ENCODE measurements at places on chromosomes 16 and 17.

DNA sequence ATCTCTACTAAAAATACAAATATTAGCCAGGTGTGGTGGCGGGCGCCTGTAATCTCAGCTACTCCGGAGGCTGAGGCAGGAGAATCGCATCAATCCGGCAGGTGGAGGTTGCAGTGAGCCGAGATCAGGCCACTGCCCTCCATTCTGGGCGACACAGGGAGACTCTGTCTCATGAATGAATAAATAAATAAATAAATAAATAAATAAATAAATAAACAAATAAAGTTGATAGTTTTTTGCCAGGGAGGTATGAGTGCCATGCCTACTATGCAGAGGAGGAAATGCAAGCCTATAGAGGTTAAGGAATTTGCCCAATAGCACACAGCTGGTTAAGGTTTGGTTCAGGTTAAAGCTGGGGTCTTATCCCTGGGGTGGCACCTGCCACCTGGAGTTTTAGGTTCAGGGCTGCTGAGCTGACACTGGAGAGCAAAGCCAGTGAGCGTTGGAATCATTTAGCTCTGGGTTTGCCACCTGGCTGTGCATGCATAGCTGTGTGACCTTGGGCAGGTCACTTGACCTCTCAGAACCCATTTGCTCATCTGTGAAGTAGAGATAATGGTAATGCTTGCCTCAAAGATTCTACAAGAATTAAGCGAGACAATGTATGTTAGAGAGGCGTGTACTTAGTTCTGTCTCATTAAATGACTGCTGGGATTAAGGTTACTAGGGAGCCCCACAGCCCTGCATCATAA lies 1.2 kb downstream of the OTOA start:
- no peak for DNase-seq

DNA sequence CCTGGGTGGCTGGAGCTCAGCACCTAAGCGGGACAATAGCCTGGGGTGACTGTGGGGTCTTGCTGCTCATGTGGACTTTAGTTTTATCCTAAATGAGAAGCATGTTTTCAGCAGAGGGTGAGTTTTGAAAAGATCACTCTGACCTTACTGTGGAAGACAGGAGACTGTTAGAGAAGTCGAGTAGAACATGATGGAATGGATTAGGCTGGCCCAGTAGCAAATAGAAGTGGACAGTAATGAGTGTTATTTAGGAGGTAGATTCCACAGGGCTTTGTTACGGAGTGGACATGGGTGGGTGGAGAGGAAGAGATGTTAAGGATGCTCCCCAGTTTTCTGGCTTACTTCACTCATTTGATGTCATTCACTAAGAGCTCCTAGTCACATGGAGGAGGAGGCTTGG lies 73.3 kb upstream of the TBX2 start:
- no peak for DNase-seq

DNA sequence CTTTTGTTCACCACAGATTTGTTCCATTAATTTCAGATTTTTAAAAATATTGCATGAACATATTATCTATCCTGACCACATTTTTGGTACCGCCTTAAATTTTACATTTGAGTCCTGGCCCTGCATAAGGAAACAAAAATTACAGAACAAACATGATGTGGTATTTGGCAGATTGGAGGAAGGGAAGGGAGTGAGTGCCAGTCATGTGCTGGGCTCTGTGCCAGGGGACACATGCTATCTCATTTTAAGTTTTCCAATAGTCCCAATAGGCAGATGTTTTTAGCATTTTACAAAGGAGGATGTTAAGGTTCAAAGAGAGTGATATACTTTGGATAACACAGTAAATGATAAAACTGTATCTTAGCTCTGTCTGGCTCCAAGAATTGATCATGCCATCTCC lies 185.1 kb downstream of the CDK5R1 start:
- no peak for DNase-seq

- no peak for DNase-seq
Observed at GRCh38 chr17:80769936-80770625, 221.6 kb upstream of the CHMP6 start.

- no peak for DNase-seq
Observed at GRCh38 chr16:74574146-74574545, 32.8 kb downstream of the GLG1 start.

- DNase-seq: peak; percentile 38
Observed at GRCh38 chr17:19753051-19753509, 5.0 kb upstream of the ALDH3A1 start.

DNA sequence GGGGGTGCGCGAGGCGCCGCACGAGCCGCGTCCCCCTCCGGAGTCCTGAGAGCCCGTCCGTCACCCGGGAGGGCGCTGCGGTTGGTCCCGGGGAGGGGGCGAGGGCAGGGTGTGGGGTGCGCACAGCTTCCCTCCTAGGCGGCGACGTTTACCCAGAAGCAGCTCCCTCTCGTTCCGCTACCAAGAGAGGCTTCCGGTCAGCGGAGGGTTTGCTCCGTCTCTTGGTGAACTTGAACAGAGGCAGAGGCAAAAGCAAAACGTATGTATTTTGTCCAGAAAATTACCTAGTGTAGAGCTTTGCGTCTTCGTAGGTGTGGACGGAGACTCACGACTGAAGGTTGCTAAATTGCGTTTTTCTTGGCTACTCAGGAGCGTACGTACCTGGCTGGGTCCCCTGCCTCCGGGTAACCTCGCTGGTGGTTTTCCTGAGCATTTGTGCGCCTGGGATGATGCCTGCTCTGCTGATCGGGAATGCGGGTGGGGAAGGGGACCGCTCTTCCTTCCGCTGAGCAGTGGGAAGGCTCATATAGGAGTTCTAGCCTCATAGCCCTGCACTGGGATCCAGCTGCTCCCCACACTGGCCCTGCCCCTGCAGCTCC lies 833 bp downstream of the WSCD1 start:
- no peak for DNase-seq

DNA sequence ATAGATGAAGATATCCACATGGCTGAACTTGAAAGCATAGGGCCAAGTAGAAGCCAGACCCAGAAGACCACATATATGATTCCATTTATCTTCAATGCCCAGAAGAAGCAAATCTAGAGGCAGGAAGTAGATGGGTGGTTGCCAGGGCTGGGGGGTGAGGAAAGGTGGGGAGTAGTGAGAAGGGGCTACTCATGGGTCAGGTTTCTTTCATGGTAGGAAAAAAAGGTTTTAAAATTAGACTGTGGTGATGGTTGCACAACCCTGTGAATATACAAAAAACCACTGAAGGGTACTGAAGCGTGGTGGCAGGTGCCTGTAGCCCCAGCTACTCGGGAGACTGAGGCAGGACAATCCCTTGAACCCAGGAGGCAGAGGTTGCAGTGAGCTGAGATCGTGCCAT lies 5.4 kb downstream of the CD2BP2 start:
- DNase-seq: no peak

DNA sequence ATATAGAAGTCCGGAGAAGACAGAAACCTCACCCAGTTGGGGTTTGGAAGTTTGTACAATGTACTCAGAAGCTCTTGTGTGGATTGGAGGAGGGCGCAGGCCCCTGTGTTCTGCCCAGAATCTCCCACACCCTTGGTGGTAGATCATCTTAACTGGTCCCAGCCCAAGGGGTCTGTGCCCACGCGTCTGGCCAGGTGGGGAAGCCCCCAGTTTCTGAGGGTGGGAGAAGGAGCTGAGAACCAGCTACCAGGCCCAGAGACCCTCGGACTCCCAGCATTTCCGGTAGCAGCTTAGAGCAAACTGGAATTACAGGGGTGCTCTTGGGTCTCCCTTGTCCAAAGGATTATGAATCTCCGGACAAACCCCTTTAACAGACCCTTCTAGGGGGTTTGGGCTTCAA lies 2.3 kb upstream of the PPP1R9B start:
- no peak for DNase-seq

GRCh38 chr16:65727534-65728137 lies 605.8 kb upstream of the CDH11 start:
- no peak for DNase-seq

GRCh38 chr17:75542728-75543336 lies 17.3 kb downstream of the LLGL2 start:
- no peak for DNase-seq

DNA sequence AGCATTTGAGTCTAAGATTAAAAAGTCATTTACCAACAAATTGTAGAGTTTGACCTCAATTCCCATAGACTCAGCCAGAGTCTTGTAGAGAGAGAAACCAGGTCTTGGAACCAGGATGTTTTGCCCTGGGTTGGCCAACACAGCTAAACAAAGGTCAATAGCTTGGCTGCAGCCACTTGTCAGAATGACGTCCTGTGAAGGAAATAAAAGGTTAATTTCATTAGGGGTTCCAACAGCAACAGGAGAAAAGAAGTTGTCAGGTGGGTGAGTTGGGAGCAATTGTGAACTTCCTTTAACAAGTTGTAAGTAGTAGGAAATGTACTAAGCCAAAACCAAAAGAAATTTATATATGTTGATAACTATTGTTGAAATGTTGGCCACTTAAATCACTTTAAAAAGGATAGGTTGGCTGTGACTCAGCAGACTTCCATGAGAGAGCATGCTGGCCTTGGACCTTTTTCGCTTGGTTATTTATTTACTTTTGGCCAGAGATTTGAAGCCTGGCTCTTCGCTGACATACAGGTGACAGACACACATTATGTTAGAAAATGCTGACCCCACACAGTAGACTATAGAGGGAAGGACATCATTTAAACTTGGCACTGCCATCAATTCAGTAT lies 4.3 kb downstream of the TAT start:
- DNase-seq: no peak

Data from NCI-H510A (cell line).